ENCODE measurements at places on chromosomes 6 and 20.

GRCh38 chr6:842141-842540, 149.2 kb upstream of the EXOC2 start:
- DNase-seq = no peak

DNA sequence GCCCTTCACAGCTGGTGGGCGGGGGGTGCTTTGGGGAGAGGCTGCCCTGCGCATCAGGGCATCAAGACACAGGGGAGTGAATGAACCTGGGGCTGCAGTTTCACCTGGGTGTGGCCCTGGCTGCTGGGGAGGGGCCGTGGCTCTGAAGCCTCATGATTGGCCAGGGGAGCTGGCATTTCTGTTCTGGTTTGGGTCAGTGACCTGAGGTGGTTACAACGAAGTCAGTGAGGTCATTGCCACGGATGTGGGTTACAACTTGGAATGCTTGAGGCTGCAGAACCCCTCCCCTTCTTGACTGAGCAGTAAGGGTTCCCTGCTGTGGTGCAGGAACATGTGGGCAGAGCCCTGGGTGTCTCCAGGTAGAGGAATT, 3.0 kb downstream of the TCEA2 start:
- peak; percentile 74 for DNase-seq

- DNase-seq = no peak
These were observed 65.3 kb downstream of the RAMACL start for GRCh38 chr6:166520905-166521834.

DNA sequence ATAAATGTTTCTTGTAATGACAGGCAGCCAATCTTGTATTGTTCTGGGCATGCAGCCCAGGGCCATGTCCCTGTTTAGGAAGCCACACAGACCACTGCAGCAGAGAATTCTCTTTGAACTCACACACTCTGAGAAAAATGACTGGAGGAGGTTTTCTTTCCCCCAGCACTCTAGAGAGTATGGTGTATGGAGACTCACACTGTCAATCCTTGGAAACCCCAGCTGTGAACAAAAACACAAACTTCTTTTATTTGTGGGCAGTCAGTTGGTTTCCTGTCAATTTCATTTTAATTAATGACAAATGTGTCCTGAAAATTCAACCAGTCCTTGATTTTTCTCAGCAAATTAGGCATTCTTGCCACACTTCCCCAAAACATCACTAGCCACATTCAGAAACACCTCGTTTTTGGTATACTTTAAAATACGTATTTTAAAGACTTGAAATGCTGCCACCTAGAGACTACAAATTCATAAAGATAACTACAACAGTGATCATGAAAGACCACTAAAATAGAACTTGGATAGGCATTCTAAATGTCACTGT, 52.9 kb upstream of the UFL1 start:
- DNase-seq = no peak

- no peak for DNase-seq
These were observed 150.1 kb downstream of the DTNBP1 start for GRCh38 chr6:15512721-15513120.

- peak; percentile 88 for DNase-seq
These were observed at the start of gene VARS2 for GRCh38 chr6:30914076-30914853. Gene VARS2 (plus strand): TSS chr6:30914238. CDS start chr6:30914837, 599 bp downstream.

- no peak for DNase-seq
These were observed 72.8 kb downstream of the RTN4IP1 start for GRCh38 chr6:106556368-106556960.

DNA sequence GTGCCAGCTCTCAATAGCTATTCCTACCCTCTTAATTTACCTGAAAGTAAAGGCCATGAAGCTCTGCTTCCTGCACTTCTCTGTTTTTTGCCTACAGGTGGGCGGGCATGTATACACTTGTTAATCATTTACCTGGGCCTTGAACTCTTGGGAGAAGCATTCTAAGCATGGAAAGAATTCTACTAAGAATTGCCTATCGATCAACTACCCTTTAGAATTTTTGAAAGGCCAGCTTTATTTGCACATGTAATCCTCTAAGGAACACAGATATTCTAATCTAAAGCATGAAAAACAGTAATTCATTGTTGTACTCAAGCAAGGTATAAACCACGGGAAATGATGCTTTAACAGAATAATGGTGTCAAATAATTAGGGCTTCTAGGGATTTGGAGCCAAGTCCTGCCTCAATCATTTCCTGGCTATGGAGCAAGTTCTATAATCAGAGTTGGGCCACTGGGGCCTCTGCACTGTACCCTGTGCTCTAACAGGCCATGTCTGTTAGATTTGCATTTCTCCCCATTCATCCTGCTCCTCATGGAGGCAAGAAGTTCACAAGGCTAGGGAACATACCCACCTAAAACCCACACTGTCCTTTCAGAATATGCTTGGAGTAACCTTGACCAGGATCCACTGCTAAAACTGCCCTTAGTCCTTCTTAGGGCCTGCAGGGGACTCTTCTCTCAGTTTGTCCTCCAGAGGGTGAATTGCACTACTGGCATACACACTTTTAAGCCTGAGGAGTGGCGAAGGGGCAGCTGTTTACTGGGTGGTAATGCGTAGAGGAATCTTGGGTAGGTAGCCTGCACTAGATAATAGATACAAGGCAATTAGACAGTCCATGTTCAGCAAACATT, 276.4 kb upstream of the JAG1 start:
- DNase-seq = no peak

GRCh38 chr6:150380256-150380655, 11.4 kb downstream of the IYD start:
- no peak for DNase-seq

- DNase-seq = no peak
These were observed 12.5 kb upstream of the THBD start for GRCh38 chr20:23061734-23062561.

DNA sequence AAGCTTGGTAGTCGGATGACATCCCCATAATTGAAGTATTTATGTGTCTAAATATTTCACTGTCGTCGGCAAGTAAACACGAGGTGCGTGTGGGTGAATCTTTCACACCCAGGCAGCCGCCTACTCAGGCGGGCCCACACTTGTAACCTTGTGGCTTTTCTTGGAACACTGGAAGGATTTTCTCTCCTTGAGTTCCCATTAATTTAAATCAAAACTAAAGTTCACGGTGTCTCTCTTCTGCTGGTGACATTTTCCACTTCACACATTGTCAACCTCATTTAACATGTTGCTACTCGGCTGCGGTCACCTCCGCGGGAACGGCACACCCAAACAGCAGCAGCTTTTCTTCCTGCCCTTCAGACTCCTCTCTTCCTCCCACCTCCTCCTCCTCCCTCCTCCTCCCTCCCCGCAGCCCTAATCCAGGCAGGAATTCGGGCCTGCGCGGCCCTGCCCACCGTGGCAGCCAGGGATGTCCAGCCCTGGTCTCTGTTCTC, 336.6 kb downstream of the QKI start:
- DNase-seq = peak; percentile 9

DNA sequence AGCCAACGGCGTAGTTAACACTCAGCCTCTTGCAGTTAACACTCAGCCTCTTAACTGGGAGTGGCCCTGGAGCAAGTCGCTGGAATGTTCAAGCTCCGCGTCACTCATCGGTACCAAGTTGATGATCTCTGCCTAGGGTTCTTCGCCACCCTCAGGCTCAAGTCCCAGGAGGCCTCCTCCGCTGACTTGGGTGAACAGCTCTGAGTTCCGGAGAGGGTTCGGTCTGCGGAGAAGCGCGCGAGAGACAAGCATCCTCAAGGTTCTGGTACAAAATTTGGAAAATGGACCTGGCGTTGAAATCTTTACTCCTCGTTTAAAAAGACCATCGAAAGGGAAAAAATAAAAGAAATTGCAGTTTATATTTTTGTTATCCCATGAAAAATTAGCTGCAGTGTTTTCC, 876 bp upstream of the DSP start:
- no peak for DNase-seq

GRCh38 chr6:126720304-126720703, 380.4 kb downstream of the CENPW start:
- no peak for DNase-seq

DNA sequence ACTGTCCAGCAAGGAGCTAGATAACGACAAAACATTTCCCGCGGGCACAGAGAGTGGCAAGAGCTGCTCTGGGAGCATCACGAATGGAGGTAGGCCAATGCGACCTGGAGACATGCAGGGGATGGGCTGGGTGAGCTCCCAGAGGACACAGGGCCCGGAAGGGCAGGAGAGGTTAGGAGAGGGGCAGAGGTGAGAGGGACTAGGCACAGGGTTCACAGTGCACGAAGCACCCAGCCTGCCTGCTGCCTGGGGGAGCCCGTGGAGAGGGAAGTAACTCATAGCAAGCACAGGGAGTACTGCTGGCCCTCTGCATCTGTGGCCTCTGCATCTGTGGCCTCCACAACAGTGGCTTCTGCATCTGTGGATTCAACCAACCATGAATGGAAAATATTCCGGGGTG, 126.5 kb downstream of the HUS1B start:
- no peak for DNase-seq

- DNase-seq = no peak
These were observed 7.1 kb upstream of the FYN start for GRCh38 chr6:111880181-111880888.

DNA sequence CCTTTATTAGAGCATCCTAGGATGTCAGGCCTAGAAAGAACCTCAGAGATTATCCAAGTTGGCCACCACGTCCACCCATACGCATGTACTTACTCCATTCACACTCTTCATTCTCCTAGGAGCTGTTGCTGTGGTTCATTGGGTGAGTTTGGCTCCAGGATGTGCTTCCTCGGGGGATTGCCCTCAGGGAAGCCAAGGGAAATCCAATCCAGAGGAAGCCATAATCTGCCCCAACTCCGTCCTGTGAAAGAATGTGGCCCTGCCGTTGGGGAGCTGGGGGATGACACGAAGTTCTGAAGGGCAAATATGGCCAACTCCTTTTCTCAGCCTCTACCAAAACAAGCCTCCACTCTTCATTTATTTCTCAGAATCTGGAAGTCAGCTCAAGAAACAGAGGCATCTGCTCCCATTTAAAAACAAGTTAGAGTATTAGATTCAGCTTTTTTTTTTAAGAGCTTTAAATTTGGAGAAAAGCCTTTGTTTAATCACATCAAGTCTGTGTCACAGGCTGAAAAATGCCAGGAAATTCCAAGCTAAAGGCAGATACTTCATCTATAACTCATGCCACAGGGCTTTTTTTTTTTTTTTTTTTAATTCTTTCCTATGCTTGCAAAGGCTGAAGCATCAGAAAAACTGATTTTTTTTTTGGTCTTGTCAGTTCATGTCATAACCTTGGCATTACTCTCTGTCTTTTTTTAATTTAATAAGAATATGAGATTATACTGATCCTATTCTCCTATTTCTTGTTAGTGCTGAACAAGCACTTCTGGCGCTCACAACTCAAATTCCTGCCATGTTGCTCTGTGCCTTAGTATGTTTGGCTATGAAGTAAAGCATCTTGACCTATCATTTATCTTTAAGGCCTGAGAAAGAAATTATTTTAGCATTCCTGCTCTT, 480.9 kb upstream of the MARCKS start:
- no peak for DNase-seq

DNA sequence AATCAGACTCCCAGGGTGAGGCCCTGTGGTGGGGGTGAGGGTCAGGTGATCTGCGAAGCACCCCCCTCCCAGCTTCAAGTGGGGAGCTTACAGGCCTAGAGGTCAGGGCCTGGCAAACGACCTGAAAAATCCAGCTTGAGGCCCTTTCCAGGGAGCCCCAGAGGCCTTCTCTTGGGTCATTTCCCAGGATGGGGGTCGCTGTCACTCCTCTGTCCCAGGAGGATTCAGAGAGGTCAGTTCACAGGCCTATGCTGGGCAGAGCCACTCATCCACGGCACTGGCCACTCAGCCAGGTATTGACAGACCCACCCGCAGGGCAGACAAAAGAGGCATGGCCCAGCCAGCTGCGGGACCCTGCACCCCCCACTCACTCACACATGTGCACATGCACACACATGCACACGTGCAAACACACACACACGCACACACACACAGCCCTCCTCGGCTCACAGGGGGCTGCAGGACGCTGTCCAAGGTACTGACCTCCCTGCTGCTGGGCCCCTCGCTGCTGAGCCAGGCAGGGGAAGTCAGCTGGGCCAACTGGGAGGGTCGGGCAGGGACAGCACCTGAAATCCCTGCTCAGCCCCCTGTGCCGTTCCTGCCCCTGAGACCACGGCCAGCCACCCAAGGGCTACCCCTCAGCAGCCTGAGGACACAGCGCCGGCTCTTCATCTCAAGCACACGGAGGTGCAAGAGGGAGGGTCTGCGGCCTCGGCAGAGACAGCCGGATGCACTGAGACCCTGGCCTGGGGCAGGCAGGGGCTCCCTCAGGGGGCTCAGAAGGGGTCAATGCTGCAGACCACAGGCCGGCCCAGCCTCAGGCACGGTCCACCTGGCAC, 113.8 kb downstream of the TAF4 start:
- DNase-seq = no peak

- peak; percentile 4 for DNase-seq
These were observed 302.6 kb upstream of the ARID1B start for GRCh38 chr6:156474507-156475120.

- DNase-seq = no peak
These were observed 159.7 kb upstream of the RPS6KA2 start for GRCh38 chr6:166786704-166787293.

- DNase-seq = no peak
These were observed 308.2 kb downstream of the EYA4 start for GRCh38 chr6:133549371-133549801.

Measured in stimulated activated CD4-positive, alpha-beta T cell treated with anti-CD3 and anti-CD28 coated beads, Interleukin-15, amount 100 ng/mL, for 24 hours (primary cell).